Amygdala (tissue), 56 donors: ENCODE measurements at places on chromosomes 12 and 14.
A peak's percentile ranks its signal among the peaks of the same experiment; 100 is the strongest.

DNA sequence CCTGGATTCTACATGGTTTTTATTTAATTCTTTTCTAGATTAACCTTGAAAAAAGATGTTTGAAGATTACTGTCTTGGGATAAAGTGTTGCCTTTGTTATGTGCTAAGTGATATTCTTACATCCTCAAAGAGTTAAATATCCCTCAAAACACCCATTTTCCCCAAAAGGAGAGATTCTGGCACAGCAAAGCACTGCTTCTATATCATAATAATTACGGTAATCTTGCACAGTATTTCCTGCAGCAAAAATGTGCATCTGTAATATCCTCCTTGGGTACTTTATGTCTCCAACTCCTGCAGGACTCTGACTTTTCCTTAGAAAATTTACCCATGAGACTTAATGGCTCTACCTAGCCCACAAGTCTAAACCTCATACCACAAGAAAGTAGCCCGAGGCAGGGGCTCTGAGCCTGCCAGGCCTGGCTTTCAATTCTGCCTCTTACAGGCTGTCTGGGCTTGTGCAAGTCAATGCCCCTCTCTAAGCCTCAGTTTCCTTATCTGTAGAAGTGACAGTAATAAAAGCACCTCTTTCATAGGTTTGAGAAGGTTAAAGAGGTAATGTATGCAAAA, 45.8 kb downstream of the SVOP start:
- DNase-seq: no peak

GRCh38 chr14:100540141-100540925, 46.9 kb downstream of the BEGAIN start:
- no peak for DNase-seq

GRCh38 chr12:53074999-53075370, 4.2 kb downstream of the SPRYD3 start:
- DNase-seq: no peak

- no peak for DNase-seq
Measured at GRCh38 chr14:35384455-35385041, 20.0 kb downstream of the NFKBIA start.

- DNase-seq: no peak
Measured at GRCh38 chr14:34711169-34711568, 3.2 kb downstream of the CFL2 start.

GRCh38 chr14:93733631-93734030, 54.7 kb downstream of the PRIMA1 start:
- DNase-seq: peak; percentile 53

DNA sequence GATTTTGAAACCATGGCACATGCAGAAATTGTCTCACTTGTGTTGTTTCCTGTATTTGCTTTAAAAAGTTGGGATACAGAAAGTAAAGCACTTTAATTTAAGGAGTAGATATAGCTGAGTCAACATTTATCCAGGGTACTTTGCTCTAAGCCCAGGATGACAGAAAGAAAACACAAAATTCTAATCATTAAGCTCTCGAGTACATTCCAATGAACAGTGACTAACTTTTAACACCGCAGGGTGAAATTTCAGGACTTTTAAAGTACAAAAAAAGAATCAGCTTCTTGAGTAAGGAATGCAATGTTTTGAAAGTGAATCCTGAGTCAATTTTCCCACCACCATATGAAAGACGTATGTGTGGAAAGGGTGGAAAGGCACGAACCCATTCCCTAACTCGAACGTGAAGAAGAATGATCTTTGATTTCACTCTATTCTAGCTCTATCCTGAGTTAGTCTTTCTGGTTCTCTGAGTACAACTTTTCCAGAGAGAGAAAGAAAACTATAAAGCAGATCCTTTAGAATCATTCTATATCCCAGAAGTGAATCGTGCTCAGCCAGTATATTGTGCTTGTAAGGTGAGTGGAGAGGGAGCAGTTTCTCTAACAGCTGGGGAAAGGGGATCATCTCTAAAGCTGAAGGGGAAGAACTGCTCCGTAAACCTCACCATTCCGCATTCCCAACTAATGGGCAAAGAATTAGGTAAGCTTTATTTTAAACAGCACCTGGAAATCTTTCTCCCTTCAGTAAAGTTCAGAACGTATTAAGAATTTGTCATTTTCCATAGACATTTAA, 779.0 kb upstream of the FLRT2 start:
- no peak for DNase-seq

DNA sequence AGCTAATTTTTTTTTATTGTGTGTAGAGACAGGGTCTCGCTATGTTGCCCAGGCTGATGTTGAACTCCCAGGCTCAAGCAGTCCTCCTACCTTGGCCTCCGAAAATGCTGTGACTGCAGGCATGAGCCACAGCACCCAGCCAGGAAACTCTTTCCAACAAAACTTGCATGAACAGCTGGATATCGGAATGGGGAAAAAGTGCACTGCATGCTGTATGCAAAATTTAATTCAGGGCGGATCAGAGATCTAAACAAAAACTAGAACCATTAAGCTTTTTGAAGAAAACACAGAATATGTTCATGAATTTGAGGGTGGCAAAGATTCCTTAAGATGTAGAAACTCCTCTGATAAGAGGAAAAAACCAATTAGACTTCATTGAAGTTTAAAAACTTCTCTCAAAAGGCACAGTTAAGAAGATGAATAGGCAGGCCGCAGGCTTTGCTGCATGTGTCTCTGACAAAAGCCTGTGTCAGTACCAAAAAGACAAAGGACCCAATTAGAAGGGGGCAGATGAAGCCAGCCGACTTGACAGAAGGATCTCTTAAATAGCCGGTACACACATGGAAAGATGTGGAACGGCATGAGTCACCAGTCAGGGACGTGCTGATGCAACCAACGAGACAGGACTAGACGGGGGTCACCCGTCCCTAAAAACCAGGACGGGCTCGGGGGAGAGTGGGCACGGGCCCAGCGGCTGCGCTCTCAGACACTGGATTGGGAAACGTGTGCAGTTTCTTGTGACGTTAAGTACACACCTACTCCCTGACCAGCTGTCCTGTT, 34.8 kb upstream of the MMP17 start:
- peak; percentile 13 for DNase-seq

DNA sequence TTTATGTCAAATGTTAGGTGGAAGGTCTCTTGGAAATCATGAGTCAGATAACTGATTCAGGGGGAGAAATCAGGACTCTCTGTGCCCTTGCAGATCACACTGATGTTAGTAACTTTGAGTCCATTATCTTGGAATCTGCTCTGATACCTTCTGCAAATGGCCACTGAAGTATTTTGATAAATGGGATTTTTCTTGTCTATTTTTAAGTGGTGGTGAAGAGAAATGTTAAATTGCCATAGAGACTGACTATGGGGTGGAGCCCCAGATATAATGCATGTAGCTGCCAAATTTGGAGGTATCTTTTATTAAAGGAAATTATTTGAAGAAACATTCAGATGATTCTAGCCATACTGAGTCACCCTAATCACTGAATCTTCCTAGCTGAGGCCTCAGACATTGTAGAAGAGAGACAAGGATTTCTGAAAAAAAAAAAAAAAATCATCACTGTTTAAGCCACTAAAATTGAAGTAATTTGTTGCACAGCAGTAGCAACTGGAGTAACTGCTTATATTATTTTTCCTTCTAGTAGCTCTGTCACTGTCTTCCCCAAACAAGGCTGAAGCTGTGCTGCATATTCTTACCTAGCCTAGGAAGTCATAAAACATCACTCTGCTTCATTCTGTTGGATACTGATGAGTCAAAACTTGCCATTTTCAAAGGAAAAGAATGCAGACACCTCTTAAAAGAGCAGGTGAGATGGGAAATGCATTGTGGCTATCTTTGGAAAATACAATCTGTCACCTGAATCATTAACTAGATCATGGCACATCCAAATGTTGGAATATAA, 36.0 kb upstream of the CLEC14A start:
- no peak for DNase-seq

- DNase-seq: no peak
Measured at GRCh38 chr14:98909251-98909944, 362.6 kb downstream of the BCL11B start.

DNA sequence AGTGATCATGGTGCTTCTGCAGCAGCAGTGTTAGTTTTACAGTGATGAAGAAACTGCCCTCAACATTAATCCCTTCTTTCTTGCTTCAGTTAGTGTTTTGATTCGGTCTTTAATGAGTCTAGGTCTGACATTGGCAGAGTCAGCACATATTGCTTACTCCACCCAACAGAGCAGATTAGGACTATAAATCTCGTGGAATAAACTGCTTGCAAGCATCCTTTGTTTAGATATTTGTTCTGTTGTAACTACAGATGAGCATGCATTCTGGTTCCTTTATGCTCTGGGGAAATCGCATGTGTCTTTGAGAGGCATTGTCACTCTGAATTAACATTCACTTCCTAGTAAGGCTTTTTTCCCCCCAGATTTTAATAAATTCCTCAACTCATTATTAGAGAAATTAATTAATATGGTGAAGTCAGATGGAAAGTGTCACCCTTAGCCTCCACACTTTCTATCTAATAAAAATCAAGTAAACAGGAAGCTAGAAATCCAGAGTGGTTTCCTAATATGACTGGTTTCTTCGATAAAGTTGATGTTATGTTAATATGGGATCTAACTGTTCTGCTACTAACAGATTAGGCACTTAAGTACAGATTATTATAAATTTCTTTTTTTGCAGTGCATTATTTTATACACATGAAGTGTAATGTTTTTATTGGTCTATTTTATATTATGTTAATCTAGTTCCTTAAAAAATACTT, 86.2 kb upstream of the SSTR1 start:
- no peak for DNase-seq

- no peak for DNase-seq
Measured at GRCh38 chr12:6333029-6333428, 8.8 kb downstream of the TNFRSF1A start.

- no peak for DNase-seq
Measured at GRCh38 chr14:22748206-22748605, 18.3 kb upstream of the OXA1L start.

DNA sequence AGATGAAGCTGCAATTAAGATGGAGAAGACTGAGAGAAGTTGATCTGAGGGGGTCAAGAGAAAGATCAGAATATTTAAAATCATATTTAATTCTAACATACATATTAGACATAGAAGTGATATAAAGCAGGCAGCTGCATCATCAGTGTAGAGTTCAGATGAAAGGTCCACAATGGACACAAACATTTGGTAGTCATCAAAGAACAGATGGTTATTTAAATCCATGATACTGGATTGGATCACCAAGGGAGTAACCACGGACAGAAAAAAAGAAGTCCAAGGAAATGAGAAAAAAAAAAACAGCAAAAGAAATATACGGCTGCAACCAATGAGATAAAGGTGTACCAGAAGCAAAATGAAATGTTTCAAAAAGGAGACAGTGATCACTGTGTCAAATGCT, 20.1 kb downstream of the NOVA1 start:
- DNase-seq: no peak

- DNase-seq: no peak
Measured at GRCh38 chr14:69613312-69614073, 2.1 kb downstream of the SUSD6 start.

- no peak for DNase-seq
Measured at GRCh38 chr12:46145881-46146280, 123.0 kb downstream of the SLC38A1 start.
